Right ventricle myocardium superior (tissue), 1 donor: ENCODE measurements at places on chromosomes 2 and 18. TPM values are rescaled to one million over a fixed set of nuclear protein-coding genes. Genes with fewer than 3 reads are reported as not detected.

DNA sequence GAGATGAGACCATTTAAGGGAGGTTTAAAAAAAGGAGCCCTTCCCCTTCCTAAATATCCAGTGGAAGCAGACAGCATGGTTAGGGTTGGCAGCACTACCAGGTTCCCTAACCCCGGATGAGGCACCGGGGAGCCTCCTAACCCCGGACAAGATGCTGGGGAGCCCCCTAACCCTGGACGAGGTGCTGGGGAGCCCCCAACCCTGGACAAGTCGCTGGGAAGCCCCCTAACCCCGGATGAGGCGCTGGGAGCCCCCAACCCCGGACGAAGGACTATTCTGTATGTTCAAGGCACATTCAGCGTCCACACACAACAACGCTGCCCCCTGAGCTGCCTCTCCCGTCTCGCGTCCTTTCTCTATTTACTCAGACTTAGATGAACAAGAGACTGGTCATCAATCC is 51.9 kb downstream of the ANKMY1 start:
- DNase-seq = no peak

MEIS1 gene
- 41.7 TPM for total RNA-seq

GGCX gene
- total RNA-seq = 25.1 TPM

CHST9 gene
- 8.7 TPM for total RNA-seq

- no peak for DNase-seq
These were observed 636.1 kb upstream of the KLHL29 start for GRCh38 chr2:22748909-22749308.

GRCh38 chr2:3131636-3132326 is 245.8 kb downstream of the EIPR1 start:
- DNase-seq = no peak

GALNT5 gene
- 0.16 TPM for total RNA-seq

SERPINB11 gene
- total RNA-seq = not detected

PPP1R1C gene
- total RNA-seq = 21.4 TPM

GRCh38 chr18:13320096-13320495 is 101.5 kb downstream of the LDLRAD4 start:
- DNase-seq = no peak

DNA sequence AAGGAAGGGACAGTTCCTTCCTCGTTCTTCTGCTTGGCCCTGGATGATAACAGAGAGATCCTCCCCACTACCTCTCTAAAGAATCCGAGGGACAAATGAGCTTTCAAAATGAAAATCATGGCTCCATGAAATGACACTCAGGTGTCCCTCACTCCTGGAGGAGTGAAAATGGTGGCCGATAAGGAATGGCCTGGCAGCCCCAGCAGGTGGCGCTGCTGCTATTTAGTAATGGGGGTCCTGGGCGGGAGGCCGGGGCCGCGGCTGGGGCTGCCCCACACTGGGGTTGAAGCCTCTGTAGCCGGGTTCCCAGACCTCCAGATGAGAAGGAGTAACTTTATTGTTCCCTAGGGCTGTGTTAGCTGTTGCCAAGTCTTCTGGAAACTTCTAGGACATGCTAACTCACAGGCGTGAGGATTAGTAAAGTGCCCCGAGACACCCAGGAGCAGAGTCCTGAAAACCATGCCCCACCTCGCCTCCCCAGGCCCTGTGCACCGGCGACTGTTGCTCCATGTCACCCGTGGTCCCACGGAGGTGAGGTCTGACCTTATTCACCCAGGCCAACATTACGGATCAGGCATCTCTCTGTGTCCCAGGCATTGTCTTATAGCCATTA is 138.0 kb downstream of the CTIF start:
- peak; percentile 86 for DNase-seq

DNA sequence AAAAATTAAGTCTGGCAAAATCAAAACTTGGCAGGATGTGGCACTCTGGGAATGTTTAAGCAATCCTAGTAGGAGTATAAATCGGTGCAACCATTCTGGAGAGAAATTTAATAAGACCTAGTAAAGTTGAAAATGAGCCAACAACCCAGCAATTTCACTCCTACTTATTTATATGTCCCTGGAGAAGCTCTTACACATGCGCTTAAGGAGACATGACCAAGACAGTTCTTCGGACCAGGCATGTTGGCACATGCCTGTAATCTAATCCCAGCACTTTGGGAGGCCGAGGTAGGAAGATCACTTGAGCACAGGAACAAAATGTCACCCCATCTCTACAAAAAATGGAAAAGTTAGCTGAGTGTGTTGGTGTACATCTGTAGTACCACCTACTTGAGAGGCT is 374.6 kb upstream of the LYPD1 start:
- DNase-seq = no peak

DNA sequence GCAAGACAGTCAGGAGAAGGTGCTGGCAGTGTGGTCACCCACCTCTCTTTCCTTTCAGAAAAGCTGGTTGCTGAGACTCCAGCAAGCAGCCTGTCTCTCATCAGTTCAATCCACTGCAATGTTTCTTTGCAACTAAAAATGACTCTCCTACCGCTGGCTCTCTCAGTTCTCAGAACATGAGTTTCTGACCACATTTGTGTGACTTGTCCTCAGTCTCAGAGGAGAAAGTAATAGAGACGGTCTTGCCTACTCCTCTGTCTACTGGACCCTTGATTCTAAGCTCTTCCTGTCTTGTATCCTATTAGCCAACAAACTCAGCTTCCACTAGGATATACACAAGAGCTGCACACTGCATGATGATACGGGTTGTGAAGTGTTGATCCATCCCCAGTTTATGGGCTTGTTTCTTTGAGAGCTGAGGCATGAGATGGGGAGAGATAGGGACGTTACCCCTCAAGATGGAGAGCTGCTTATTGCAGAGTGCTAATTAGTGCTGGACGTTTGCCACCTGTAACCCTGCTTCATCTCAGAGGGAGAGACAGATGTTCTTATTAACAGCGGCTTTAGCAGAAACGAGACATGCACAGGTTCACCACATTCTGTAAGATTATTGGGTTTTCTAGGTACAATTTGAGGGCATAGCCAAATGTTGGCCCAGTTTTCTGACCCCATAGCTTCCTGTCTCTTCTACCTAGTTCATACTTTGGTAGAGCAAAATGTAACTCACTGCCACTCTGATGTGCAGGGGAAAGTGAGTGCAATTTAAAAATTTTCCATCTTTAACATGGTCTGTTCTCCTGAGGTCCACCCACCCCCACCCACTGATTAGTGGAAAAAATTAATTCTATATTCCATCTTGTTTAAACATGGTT is 32.4 kb upstream of the YWHAQ start:
- no peak for DNase-seq

DNA sequence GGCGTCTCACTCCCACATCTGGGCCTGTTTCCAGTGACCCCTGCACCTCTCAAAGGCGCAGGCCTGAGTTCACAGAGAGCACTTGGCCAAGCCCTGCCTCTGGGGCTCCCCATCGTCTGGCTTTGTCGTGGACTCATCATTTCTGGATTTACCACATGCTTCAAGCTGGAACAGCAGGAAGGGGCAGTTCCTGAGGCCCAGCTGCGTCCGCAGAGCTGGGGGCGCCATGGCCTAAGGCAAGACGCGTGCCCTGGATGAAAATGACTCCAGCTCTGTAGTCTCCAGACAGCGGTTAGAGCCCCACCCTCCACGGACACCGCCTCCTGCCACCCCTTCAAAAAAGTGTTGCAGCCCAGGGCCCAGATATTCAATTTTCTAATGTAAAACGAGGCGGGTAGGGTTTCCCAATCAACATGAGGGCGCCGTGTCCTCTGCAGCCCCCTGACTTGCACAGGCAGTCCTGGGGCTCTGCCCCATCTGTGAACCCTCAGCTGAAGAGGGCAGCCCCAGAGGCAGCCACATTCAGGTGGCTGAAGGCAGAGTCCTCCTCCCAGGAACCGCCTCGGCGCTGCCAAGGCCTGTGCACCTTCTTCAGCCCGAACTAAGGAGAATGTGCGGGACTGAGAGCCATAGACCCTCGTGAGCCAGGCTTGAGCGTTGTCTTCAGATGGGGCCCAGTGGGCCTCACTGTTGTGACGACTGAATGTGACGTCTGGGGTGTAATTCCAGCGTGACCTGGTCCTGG is 85.5 kb downstream of the NFATC1 start:
- peak; percentile 14 for DNase-seq

DNA sequence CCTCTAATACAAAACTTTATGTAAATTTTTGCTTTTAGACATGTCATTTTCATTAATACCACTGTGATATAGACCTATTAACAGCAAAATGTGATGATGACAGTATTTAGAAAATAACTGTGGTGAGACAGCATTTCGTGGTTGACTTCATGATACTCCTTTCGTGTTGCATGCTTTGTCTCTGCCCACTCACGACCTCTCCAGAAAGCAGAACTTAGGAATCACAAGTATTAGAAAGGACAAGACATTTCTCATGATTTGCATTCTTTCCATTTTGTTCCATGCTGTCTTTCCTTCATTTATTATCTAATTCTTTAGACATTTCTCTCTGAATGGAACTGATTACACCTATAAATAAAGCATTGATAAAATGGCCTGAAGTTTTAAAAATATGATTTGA is 85.2 kb upstream of the POU3F3 start:
- no peak for DNase-seq

REG3A gene
- not detected for total RNA-seq

DNA sequence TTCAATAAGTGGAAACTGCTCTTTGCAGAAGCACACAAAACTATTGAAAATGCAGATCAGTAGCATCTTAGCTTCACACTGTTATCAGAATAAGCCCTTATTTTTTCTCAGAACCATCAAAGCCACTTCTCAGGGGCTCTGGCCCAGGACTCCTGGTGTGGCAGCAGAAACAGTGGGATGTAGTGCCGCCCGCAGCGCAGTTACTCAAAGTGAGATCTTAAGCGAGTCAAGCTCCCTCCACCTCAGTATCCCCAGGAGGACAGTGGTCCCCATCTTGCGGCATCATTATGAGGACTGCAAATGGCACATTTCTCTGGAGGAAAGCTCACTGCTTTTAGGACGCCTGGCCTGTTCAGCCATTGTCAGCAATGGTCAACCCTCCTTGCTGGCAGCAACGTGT is 60.0 kb downstream of the MBP start:
- no peak for DNase-seq

- DNase-seq = no peak
These were observed 396.8 kb downstream of the NCKAP5 start for GRCh38 chr2:133171393-133172004.

DNA sequence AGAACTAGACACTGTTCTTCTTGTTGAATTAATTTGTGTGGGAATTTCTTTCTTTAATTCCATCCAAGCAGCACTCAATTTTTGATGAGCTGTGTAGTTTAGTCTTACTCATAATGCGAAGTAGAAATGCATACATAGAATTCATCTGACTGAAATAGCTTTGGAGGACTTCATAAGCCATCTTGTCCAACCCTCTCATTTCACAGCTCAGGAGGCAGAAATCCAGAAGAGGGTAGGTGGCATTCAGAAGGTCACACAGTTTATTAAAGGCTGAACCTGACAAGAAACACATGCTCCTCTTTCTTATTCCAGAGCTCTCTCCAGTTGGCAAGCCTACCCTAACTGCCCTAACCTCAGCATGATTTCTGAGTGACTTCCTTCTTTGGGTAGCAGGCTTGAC is 169.2 kb upstream of the NOSTRIN start:
- DNase-seq = no peak

HRH4 gene
- total RNA-seq = not detected

CTIF gene
- total RNA-seq = 54.5 TPM

- no peak for DNase-seq
These were observed 48.9 kb upstream of the CAVIN2 start for GRCh38 chr2:191895743-191896142.

RAX gene
- not detected for total RNA-seq

DNA sequence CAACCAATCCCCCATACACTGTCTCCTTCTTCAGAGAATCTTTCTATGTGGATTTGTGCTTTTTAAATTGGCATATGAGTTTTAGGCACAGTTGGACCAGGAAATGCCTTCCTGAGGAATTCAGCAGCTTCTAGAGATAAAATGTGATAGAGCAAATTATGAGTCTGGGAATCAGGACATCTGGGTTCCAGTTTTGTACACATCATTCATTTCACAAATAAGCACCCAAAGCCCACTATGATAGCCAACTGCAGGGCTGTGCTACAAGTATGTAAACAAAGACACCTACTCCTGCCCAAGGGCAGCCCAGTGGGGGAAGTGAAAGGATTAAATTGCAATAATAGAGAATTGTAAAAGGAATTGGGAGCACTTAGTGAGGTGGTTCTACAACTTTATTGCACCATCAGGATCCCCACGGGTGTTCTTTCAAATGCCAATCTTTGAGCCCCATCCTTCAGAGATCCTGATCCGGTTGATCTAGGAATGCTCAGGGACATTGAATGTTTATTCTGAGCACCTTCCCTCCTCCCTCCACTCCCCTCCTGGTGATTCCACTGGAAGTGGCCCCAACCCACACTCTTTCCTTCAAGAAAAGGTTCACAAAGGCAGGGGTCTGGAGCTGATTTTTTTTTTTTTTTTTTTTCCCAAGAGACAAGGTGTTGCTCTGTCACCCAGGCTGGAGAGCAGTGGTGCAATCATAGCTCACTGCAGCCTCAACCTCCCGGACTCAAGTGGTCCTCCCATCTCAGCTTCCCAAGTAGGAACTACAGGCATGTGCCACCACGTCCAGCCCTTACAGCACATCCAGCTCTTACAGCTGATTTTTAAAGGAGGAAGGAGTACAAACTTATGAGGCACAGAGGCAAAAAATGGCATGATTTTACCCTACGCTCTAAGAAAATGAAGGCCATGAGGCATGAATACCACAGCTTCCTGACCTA is 11.1 kb upstream of the KCMF1 start:
- no peak for DNase-seq

DNA sequence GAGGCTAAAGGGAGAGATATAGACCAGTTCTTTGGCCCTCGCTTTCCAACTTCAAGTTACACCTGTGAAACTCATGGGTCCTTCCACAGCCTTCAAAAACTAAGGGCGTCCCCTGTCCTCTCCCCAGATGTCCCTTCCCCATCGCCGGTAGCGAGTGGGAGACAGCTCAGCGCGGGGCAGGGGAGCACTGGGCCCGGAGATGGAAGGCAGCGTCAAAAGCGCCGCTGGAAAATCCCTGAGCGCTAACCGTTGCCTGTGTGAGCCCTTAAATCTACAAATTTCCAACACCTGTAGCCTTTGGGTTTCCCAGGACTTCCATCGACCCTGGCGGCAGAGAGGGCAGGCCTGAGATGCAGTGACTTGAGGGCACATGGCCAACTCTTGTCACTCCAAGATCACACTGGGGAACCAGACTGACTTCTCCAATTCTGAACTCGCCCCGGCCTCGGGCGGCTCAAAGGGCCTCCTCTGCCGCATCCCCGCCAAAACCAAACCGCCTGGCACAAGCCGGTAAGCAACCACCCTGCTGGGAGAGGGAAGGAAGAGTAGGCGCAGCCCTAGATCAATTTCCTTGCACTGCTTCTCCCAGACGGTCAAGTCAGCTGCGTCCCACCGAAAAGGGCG is 879 bp upstream of the EPAS1 start:
- peak; percentile 77 for DNase-seq

DNA sequence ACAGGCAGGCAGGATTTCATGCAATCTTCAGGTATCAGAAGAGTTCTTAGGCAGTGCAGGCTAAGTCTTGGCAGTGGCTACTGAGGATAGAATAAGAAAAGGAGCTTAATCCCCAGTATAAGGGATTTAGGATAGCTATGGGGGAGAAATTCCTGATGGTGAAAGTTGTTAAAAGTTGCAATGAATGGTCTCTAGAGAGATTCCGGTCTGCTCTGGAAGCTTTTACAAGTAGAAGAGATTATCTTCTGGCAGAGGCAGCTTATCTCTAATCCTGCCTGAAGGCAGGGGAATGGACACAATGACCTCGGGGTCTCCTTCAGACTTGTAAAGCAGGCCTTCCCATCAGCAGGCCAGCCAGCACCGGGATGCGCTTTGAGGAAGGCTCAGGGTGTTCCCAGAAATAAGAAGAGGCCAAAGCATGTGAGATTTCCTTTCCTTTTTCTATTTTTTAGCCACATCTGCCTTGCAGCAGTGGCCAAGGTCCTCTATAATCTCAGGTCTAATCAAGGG is 253.9 kb upstream of the KLHL29 start:
- no peak for DNase-seq

CIDEA gene
- total RNA-seq = 0.91 TPM
